ENCODE measurements at places on chromosomes 5 and 9.
A peak's percentile ranks its signal among the peaks of the same experiment; 100 is the strongest.

- DNase-seq = no peak
Measured at GRCh38 chr5:35454011-35454525, 163.6 kb upstream of the SPEF2 start.

DNA sequence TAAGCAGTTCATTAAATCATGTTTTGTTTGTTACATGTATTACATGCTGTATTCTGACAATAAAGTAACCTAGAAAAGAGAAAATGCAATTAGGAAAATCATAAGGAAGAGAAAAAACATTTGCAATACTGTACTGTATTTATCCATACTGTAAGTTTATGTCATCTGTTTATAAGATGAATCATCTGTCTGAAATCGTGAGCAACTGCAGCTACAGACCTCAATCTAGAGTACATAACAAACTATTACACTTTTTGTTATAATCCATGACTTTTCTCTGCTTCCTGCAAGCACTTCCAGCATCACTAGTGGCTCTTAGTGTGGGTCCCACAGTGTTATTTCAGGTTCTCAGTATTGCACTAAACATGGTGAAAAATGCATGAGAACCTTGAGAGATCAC is 144.4 kb upstream of the NR4A3 start:
- peak; percentile 30 for DNase-seq

DNA sequence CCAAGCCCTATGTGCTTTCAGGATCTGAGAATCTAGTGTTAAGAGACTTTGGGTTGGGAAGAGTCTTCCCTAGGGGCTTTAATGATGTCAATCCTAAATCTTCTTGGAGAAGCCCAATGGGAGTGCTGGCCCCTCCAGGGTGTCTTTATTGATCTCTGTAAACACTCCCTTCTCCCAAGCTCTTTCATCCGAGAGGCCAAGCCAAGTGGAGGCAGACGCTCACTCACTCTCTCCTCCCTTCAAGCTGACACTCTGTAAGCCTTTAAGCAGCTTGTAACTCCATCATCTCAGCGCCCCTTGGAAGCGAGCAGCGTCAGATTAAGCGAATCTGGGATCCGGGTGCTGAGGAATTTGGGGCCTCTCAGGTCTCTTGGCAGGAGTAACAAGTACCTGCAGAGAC is 37.7 kb downstream of the SPARC start:
- no peak for DNase-seq

DNA sequence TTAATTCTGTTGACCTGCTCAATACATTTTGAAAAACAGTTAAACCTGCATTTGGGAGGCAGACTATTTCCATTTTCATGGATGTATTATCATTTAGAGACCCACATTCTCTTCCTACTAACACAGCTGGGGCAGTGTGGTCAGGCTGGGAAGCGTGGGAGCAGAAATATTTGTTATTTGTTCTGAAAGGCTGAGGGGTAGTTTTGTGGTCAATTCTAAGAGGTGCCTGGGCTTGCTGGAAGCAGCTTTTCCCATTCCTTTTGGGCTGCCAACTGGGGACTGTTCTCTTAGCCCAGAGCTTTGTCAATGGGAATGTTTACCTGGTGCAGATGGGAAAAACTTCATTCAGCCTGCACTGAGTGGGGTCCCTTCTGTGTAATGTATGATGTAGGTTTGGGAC is 171.4 kb upstream of the DAP start:
- no peak for DNase-seq

- no peak for DNase-seq
Measured at GRCh38 chr5:180631549-180632383, 17.6 kb downstream of the FLT4 start.

DNA sequence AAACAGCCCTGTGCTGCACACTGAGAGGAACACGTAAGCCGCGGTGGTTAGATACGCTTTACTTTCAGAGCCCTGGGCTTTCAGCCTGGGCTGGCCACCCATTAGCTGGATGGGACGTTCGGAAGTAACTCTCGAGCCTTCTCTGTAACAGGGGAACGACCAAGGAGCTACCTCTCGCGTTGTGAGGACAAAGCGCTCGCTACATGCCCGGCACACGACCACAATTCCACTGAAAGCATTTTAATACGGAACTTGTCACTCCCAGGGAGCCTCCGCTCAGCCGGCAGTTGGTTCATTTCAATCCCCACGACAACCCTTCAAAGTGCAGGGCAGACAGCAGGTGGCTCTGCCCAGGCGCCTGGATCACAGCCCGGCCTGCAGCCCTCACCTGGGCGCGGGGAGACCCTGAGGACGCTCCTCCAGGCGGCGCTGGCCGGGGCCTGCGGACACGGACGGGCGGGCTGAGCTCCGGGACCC is 368 bp downstream of the SURF1 start:
- no peak for DNase-seq

DNA sequence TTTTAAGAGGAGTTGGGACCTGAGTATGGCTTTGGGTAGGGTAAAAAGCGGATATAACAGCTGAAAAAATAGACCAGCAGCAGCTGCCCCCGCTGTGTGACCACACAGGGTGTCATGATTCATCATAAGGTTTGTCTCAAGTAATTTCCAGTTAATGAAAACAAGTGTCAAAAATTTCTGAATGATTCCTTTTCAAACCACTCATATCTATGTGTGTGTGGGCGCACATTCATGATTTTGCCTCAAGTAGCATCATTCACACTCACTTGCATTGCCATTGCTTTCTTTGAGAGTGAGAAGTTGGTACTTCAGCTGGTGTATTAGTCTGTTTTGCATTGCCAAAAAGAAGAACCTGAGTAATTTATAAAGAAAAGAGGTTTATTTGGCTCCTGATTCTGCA is 12.1 kb upstream of the TNFAIP8 start:
- DNase-seq = peak; percentile 49

- no peak for DNase-seq
Measured at GRCh38 chr5:55675119-55675518, 37.0 kb downstream of the SLC38A9 start.

DNA sequence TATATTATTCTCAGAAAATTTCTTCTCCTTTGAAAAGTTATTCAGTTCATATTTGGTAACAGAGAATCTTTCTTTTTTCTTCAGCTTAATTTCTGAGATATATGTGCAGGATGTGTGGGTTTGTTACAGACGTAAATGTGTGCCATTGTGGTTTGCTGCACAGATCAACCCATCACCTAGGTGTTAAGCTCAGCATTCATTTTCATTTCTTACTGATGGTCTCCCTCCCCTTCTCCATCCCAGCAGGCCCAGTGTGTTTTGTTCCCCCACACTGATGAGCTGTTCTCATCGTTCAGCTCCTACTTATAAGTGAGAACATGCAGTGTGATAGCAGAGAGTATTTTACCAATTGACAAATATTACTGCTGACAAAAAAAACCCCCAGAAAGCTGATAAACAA is 330.0 kb upstream of the CHD1 start:
- no peak for DNase-seq

GRCh38 chr5:147573211-147573610 is 63.3 kb upstream of the DPYSL3 start:
- no peak for DNase-seq

Data from fibroblast of mammary gland (primary cell).